ENCODE measurements at places on chromosomes 1 and 21. TPM values are rescaled to one million over a fixed set of nuclear protein-coding genes. Genes with fewer than 3 reads are reported as not detected.

GRCh38 chr1:113008365-113008714, 52.3 kb upstream of the SLC16A1 start:
- DNase-seq = no peak

GRCh38 chr21:35127851-35128250, 78.7 kb upstream of the RUNX1 start:
- DNase-seq = no peak

DNA sequence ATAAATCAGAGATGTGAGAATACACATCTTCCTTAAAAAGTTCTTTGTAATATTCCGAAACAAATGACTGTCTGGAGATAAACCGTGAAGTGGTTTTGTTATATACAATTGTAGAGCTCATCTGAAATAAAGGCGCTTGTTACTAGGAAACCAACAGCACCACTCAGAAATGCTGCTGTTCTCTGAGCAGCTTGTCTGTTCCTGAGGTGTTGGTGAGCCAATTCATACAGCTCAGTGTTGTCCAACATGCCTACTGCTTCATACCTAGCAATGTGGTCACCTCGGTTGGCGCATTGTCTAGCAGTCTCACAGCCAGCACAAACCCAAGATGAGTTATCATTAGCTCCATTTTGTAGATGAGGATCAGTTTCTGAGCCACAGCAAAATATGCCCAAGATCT, 44.4 kb downstream of the GFI1 start:
- no peak for DNase-seq

GRCh38 chr1:229280921-229281320, 10.0 kb downstream of the RAB4A start:
- DNase-seq = no peak

DNA sequence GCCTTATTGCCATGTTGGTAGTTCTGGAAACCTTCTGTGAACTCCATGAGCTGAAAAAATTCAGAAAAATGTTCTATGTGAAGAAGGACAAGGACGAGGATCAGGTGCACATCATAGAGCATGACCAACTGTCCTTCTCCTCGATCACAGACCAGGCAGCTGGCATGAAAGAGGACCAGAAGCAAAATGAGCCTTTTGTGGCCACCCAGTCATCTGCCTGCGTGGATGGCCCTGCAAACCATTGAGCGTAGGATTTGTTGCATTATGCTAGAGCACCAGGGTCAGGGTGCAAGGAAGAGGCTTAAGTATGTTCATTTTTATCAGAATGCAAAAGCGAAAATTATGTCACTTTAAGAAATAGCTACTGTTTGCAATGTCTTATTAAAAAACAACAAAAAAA, 57.4 kb downstream of the KCNK1 start:
- DNase-seq = no peak

Gene UTS2
- total RNA-seq = not detected

Gene GLMP
- 450 TPM for total RNA-seq
